ENCODE measurements at places on chromosomes 4 and X.

- H3K27ac ChIP-seq = no peak overlapping the region
- H3K4me3 ChIP-seq = no peak overlapping the region
- H3K27me3 ChIP-seq = no peaks in the 10 kb centered on the region
- no peak for DNase-seq
- H3K4me1 ChIP-seq = no peaks in the 10 kb centered on the region
These were observed 209.0 kb downstream of the PPARGC1A start for GRCh38 chr4:23680671-23681518.

GRCh38 chr4:42280327-42281095 is 116.8 kb upstream of the SHISA3 start:
- DNase-seq = peak; percentile 9
- no peaks in the 10 kb centered on the region for H3K36me3 ChIP-seq
- no peak overlapping the region for H3K4me3 ChIP-seq
- H3K4me1 ChIP-seq = no peaks in the 10 kb centered on the region

DNA sequence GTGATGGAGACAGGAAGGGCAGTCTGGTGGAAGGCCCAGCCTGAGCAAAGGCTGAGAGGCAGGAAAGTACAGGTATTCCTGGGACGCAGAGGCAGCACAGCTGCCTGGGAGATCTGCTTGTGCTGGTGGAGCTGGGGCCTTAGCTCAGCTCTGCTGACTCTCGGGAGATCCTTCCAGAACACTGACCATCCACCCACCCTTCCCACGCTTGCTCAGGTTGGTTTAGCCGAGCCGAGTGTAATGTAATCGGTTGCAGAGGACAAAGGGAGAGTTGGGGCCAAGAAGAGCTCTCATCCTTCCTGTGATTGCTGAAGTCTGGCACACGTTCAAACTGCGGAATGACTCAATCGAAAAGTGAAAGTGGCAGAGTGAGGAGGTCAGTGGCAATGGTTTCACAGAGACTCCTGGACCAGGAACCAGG is 43.1 kb upstream of the GPR78 start:
- peaks cover 5% of the 10 kb centered on the region for H3K4me1 ChIP-seq
- no peaks in the 10 kb centered on the region for H3K27me3 ChIP-seq
- H3K4me3 ChIP-seq = no peak overlapping the region

- peak; percentile 2 for DNase-seq
- H3K27me3 ChIP-seq = no peaks in the 10 kb centered on the region
- no peaks in the 10 kb centered on the region for H3K36me3 ChIP-seq
- no peaks in the 10 kb centered on the region for H3K4me1 ChIP-seq
- H3K4me3 ChIP-seq = no peak overlapping the region
- H3K27ac ChIP-seq = no peak overlapping the region
These were observed 46.6 kb upstream of the HS6ST2 start for GRCh38 chrX:133005042-133005441.

- no peak overlapping the region for H3K4me3 ChIP-seq
- H3K27me3 ChIP-seq = no peaks in the 10 kb centered on the region
- no peak for DNase-seq
- H3K36me3 ChIP-seq = no peaks in the 10 kb centered on the region
These were observed 184.2 kb upstream of the GPRIN3 start for GRCh38 chr4:89491761-89492160.

DNA sequence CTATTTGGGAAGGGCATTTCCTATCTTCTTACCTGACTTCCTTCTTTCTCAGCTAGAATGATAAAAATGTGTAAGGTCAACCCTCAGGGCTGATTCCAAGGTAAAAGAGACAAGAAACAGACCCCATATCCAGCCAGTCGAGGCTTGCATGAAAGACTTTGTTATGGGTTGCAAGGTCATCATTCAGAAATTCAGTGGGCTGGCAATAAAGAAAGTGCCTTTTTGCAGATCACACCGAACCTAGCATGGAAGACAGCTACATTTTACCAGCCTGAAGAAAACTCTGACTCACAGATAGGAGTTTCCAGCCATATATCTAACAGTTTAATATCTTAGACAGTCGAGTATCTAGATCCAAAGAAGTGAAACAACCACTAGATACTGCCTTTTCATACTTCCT is 87.4 kb downstream of the PDGFC start:
- no peak for DNase-seq
- no peak overlapping the region for H3K4me3 ChIP-seq
- H3K27me3 ChIP-seq = no peaks in the 10 kb centered on the region
- H3K27ac ChIP-seq = no peak overlapping the region
- no peaks in the 10 kb centered on the region for H3K36me3 ChIP-seq

DNA sequence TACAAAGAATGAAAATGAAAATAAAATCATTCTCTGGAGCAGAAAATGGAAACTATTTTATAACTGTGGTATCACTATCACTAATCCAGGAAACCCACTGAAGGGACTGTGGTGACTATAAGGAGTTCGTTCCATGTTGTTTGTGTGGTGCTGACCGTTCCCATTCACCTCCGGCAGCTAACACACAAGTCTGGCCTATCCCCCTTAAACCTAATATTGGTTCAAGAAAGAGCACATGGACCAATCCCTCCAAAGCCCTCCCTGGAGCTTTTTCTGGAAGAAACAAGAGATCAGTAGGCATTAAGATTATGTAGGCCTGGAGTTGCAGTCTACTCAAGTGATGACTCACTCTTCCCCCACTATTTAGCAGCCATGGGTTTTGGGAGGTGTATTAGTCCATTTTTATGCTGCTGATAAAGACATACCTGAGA is 25.9 kb upstream of the FAM241A start:
- no peaks in the 10 kb centered on the region for H3K36me3 ChIP-seq
- no peak overlapping the region for H3K4me3 ChIP-seq
- DNase-seq = no peak
- no peaks in the 10 kb centered on the region for H3K4me1 ChIP-seq

GRCh38 chr4:54063737-54064316 is 578 bp downstream of the CHIC2 start:
- peak overlapping the region; percentile 92 for H3K27ac ChIP-seq
- peak; percentile 75 for DNase-seq
- no peaks in the 10 kb centered on the region for H3K36me3 ChIP-seq
- H3K27me3 ChIP-seq = no peaks in the 10 kb centered on the region

- H3K27me3 ChIP-seq = no peaks in the 10 kb centered on the region
- peaks cover 57% of the 10 kb centered on the region for H3K36me3 ChIP-seq
- H3K27ac ChIP-seq = peak overlapping the region; percentile 94
- peak; percentile 70 for DNase-seq
These were observed 750 bp downstream of the TMEM129 start for GRCh38 chr4:1720163-1720983.
